ENCODE measurements at places on chromosomes 5 and 9.

- DNase-seq = no peak
- H3K27ac ChIP-seq = no peak overlapping the region
- H3K36me3 ChIP-seq = no peaks in the 10 kb centered on the region
- H3K27me3 ChIP-seq = peaks cover 20% of the 10 kb centered on the region
These were observed 26.6 kb upstream of the CFAP157 start for GRCh38 chr9:127680226-127680625.

- no peaks in the 10 kb centered on the region for H3K36me3 ChIP-seq
- peaks cover 28% of the 10 kb centered on the region for H3K27me3 ChIP-seq
- H3K4me1 ChIP-seq = peaks cover 7% of the 10 kb centered on the region
- no peak overlapping the region for H3K27ac ChIP-seq
- peak overlapping the region; percentile 22 for H3K4me3 ChIP-seq
- no peak for DNase-seq
These were observed 524 bp downstream of the MEGF10 start for GRCh38 chr5:127290946-127291693.

DNA sequence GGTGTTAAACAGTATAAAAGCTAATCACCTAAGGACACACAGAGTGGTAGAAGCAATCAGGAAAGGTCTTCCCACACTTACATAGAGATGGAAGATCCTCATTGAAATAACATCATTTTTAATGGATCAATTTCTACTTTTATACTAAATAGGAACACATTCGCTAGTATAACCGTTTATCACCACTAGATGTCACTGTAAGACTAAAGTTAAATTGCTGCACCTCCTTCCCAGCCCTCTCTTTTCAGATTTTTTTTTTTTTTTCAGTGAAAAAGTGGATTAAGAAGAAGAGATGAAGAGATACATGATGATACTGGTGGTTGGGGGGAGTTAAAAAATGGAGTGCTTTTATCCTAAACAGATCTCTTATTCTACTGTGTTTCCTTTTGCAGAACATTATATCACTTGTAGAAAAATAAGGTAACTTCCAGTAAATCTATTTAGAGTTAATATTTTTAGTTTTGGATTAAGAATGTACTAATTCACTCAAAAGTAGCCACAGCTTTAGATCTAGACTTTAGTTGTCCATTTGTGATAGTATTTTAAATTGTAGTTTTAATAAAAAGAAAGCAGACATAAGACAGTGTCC is 116.9 kb upstream of the ARRDC3 start:
- no peaks in the 10 kb centered on the region for H3K27me3 ChIP-seq
- no peak overlapping the region for H3K4me3 ChIP-seq

GRCh38 chr9:136732444-136733178 is 10.1 kb downstream of the LCN10 start:
- H3K36me3 ChIP-seq = no peaks in the 10 kb centered on the region
- H3K4me3 ChIP-seq = no peak overlapping the region
- no peaks in the 10 kb centered on the region for H3K27me3 ChIP-seq
- DNase-seq = no peak

DNA sequence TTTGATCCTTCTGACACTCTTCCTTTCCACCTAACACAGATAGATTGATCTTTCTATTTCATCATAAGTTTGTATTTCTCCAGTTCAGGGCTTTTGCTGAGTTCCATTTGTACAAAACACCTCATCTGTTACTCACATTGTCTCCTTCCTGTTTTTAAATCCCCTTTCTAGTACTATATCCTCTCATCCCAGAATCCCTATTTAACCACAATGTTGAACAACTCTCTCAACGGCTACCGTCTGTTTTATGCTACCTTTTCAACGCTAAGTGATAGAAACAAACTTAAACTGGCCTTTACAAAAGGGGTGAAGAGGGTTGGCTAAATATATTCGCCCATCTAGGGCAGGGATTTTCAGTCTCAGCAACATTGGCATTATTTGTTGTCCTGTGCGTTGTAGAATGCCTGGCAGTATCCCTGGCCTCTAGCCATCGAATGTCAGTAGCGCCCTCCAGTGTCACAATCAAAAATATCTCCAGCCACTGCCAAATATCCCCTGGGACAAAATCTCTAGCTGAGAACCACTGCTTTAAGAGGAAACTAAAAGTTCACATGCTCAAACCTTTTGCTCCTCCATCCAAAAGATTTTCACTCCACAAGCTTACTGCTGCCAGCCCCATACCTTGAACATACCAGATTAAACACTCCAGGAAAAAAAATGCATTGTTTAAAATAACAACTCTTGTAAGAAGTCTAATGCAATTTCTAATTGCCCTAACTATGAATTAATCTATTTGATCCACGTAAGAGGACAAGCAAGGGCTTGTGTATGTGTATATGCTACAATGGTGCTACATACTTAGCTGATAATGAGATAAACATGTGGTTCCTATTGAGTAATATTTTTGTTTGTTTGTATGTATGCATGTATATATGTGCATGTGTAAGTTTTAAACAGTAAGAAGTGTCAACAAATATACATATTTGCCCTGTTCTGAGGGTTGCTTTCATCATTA is 344.0 kb downstream of the PTPRD start:
- no peak overlapping the region for H3K27ac ChIP-seq
- no peaks in the 10 kb centered on the region for H3K36me3 ChIP-seq
- no peak overlapping the region for H3K4me3 ChIP-seq
- no peak for DNase-seq

- peaks cover 29% of the 10 kb centered on the region for H3K4me1 ChIP-seq
- peak within 1 kb of the TSS; percentile 96 for H3K4me3 ChIP-seq
- DNase-seq = peak; percentile 91
These were observed at the start of gene MATR3 for GRCh38 chr5:139293507-139294373. Gene MATR3 (plus strand): TSS chr5:139293740. CDS start chr5:139307416, 13,676 bp downstream.

DNA sequence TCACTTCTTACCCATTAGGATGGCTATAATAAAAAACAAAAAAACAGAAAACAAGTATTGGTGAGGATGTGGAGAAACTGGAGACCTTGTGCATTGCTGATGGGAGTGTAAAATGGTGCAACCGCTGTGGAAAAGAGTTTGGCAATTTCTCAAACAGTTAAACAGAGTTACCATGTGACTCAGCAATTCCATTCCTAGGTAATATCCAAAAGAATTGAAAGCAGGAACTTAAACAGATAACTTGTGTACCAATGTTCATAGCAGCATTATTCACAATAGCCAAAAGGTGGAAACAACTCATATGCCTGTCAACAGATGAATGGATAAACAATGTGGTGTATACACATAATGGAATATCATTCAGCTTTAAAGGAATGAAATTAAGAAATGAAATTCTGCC is 28.9 kb downstream of the DCP2 start:
- H3K4me1 ChIP-seq = no peaks in the 10 kb centered on the region
- H3K36me3 ChIP-seq = peaks cover 28% of the 10 kb centered on the region
- no peak overlapping the region for H3K4me3 ChIP-seq
- DNase-seq = no peak
- no peaks in the 10 kb centered on the region for H3K27me3 ChIP-seq
- no peak overlapping the region for H3K27ac ChIP-seq

- peaks cover 5% of the 10 kb centered on the region for H3K4me1 ChIP-seq
- H3K27me3 ChIP-seq = peaks cover 7% of the 10 kb centered on the region
- H3K36me3 ChIP-seq = no peaks in the 10 kb centered on the region
- H3K27ac ChIP-seq = no peak overlapping the region
These were observed 142.5 kb upstream of the SLC24A2 start for GRCh38 chr9:19931098-19931890.

DNA sequence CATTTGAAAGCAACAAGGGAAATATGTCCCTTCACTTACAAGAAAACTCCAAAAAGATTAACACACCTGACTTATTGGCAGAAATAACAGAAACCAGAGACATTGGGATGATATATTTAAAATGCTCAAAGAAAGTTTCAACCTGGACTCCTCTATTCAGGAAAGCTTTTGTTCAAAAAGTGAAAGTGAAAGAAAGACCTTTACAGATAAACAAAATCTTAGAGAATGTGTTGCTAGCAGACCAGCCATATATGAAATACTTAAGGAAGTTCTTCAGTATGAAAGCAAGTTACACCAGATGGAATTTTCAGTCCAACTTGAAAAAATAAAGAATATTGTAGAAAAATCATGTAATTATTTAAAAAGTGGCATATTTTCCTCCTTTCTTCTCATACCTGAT is 1075.1 kb downstream of the NR2F1-AS1 start:
- no peaks in the 10 kb centered on the region for H3K4me1 ChIP-seq
- H3K4me3 ChIP-seq = no peak overlapping the region
- no peak overlapping the region for H3K27ac ChIP-seq
- DNase-seq = no peak

GRCh38 chr9:36163049-36163785 is 6.0 kb upstream of the CCIN start:
- DNase-seq = no peak
- H3K36me3 ChIP-seq = peaks cover 9% of the 10 kb centered on the region
- H3K27ac ChIP-seq = no peak overlapping the region
- no peaks in the 10 kb centered on the region for H3K4me1 ChIP-seq
- no peak overlapping the region for H3K4me3 ChIP-seq
- no peaks in the 10 kb centered on the region for H3K27me3 ChIP-seq

- no peak for DNase-seq
- H3K36me3 ChIP-seq = no peaks in the 10 kb centered on the region
- no peak overlapping the region for H3K27ac ChIP-seq
These were observed 275.4 kb downstream of the CDH12 start for GRCh38 chr5:22577711-22578110.

DNA sequence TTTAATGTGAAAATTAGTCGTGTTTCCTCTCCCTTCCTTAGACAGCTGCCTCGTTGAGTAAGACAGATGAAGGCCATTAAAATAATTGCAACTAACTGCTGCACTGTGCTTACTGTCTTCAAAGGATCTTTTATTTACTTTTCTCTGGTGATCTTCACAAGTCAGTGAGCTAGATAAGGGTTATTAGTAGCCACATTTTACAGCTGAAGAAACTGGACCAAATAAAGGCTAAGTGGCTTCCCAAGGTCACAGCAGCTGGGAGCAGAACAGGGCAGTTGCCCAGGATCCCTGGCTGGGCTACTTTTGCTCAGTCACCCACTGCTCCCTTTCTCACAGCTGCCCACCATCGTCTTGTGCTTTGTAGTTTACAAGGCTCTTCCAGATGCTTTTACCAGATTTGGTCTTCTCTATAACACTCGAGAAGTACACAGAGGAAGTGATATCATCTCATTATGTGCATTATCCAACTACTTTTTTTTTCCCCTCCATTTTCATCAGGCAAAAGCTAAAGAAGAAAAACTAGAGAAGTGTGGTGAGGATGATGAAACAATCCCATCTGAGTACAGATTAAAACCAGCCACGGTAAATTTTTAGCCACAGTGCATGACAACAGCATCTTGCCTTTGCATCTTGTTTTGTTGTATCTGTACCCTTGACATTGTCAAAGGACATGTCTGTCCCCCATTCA is 61.8 kb downstream of the ERAP1 start:
- H3K36me3 ChIP-seq = peaks cover 33% of the 10 kb centered on the region
- DNase-seq = no peak
- H3K27me3 ChIP-seq = no peaks in the 10 kb centered on the region
- H3K4me3 ChIP-seq = no peak overlapping the region

- DNase-seq = no peak
- no peak overlapping the region for H3K4me3 ChIP-seq
- peaks cover 47% of the 10 kb centered on the region for H3K36me3 ChIP-seq
- H3K27ac ChIP-seq = no peak overlapping the region
- H3K4me1 ChIP-seq = peaks cover 11% of the 10 kb centered on the region
These were observed 15.1 kb downstream of the MACROH2A1 start for GRCh38 chr5:135383803-135384495.

DNA sequence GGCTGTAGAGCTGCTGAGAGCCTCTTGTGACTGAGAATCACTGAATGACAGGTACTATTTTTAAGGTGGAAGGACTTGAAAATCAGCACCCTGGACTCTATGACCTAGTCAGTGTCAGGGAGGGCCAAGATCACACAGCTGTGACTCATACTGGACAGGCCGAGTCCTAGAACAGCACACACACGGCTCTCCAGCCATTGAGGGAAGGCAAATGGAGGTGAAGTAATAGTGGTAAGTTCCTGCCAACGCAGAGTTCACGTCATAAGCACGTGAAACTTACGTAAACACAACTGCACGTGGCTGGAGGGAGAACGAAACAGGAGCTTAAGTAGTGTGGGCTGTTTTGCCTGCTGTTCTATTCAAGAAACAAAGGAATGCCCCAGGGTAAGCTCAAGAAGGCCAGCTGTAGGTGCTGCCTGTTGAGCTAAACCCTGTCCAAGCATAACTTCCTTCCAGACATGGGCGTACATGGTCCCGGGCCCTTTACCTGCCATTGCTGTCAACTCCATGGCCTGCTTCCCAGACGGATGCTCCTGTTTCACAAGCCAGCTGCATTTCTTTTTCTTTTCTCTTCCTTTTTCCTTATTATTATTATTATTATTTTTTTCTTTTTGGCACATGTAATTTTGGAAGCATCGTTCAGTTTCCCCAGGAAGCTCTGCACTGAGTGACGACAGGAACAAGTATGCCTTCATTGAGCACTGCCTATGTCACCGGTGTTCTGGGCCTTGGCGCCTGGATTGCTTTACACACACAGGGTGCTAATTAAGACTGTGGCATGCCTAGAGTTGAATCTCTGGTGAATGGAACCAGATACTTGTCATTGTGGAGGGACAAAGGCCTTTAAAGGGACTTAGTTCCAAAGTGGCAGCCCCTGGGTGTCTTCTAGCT is 10.2 kb upstream of the LCP2 start:
- H3K27ac ChIP-seq = no peak overlapping the region
- H3K4me3 ChIP-seq = no peak overlapping the region
- no peak for DNase-seq

- no peak overlapping the region for H3K27ac ChIP-seq
- no peak for DNase-seq
- H3K4me3 ChIP-seq = no peak overlapping the region
- H3K4me1 ChIP-seq = peaks cover 4% of the 10 kb centered on the region
These were observed 40.3 kb upstream of the NAA35 start for GRCh38 chr9:85900504-85901201.

DNA sequence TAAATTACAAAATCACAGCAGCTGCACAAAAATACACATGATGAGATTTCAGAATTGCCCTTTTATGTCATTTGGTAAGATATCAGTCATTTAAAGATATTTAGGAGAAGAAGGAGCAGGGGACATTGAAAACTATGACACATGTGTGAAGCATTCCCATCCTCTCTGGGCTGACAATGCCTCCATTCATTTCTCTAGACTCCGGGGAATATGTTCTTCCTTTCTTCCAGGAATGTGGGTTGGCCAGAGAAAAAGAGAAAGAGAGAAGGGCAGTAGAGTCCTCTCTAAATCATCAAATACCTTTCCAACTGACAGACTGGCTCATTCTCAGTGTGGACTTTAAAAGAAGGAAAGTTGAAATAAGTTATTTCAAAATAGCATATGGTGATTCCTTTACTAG is 205.6 kb upstream of the ADAMTSL1 start:
- DNase-seq = no peak
- no peak overlapping the region for H3K27ac ChIP-seq

GRCh38 chr9:118128313-118128712 is 424.1 kb downstream of the TLR4 start:
- H3K36me3 ChIP-seq = no peaks in the 10 kb centered on the region
- H3K27me3 ChIP-seq = peaks cover 1% of the 10 kb centered on the region
- H3K27ac ChIP-seq = no peak overlapping the region
- DNase-seq = no peak

- peaks cover 28% of the 10 kb centered on the region for H3K36me3 ChIP-seq
- no peak for DNase-seq
- no peaks in the 10 kb centered on the region for H3K27me3 ChIP-seq
- peaks cover 4% of the 10 kb centered on the region for H3K4me1 ChIP-seq
- H3K4me3 ChIP-seq = no peak overlapping the region
These were observed 10.3 kb downstream of the CNOT8 start for GRCh38 chr5:154868702-154869101.

All from memory B cell (primary cell).